ENCODE measurements at places on chromosomes 11 and 22.

DNA sequence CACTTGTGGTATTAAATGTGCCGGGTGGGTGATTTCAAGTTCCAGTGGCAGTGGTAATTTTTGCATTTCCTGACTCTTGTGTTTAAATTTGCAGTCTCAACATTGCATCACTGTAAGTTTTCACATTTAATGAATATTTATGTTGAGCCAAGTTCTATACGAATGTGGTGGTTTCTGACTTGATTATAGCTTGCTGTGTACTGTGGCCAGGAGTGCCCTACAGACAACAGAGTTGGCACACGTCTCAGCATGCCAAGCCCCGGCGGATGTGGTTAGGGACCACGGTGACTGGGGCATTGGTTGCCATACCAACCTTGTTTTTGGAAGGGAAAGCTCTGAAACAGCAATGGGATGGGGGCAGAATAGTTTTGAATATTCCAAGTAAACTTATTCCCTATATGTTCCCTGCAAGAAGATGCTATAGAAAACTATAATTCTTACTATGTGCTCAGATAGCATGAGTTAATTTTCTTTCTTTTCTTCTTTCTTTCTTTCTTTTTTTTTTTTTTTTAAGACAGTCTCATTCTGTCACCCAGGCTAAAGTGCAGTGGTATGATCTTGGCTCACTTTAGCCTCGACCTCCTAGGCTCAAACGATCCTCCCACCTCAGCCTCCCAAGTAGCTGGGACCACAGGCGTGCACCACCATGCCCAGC is 16.0 kb downstream of the ZNRF3 start:
- DNase-seq = no peak

DNA sequence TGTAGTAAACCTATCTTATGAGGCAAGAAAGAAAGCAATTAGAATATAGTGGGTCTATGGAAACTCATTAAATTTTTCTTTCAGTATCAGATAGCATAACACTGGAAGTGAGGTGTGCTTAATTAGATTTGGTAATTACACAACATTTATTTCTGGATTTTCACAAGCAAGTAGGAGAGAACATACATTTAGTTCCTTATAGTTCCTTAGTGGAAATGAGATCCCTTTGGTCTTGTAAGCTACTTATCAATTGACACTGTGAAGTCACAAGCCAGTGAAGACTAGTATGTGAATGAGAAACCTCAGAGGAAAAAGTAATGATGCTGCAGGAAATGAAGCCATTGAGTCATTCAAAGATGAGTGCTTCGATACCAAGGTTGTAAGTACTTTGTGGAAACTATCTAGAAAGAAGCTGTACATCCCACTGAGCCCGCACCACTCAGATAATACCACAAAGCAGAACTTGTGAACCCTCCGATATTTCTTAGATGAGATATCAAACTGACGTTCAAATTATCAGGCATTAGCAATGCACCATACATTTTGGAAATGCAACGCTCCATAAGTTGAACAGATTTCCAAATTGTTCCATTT is 53.5 kb downstream of the ENTHD1 start:
- no peak for DNase-seq

DNA sequence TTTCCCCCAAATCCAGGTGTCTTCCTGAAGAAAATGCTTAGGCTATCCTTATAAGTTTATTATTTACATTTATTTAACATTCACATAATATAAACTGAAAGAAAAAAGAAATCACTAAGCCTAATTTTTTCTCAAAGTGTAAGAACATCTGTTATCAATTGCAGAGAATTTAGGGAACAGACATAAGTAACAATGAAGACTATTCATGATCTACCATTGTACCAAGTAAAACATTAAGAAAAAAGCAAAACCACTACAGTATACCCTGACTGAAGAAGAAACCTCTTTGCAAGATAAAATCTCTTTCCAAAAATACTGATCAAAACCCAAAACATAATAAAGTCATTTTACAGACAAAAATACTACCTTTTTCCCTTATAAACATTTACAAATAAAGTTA is 60.5 kb downstream of the NUP98 start:
- DNase-seq = no peak

- DNase-seq = peak; percentile 5
Observed at GRCh38 chr11:86592659-86593451, 79.6 kb downstream of the ME3 start.

DNA sequence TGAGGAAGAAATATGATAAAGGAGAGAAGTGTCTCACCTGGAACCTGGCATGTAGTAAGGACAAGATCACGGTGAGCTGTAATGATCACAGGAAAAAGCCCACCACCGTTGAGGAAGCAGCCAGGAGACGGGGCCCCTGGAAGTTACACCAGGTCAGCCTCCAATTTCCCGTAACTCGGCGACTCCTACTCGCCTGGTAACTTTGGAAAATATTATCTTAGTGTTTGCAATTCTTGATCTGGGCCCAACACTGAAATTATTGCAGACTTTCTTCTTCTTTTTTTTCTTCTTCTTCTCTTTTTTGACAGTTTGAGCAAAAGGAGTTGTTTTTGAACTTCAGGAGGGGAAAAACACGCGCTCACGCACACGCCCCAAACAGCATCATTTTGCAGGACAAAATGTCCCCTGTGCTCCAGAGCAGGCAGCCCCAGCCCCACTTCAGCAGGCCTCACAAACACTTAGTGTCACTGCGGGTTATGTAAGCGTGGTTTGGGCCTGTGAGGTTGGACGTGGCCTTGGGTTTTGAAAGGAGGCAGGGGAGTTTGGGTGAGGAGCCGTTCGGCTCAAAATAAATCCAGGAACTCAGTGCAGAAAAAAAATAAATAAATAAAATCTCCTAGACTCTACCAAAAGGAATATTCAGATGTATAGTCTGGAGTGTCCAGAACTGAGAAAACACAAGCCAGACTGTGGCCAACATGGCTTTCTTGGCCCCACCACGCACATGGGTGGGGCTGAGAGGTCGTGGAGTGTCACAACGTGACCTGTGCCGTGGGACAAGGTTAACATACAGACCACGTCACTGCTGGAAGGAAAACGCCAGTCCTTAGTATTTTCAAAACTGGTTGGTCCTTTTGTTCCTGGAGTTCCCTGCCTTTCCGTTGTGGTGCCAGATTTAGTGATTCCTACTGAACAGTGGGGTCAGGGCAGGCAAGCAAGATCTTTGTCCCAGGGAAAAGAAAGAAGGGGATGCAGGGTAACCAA is 26.3 kb upstream of the MN1 start:
- DNase-seq = no peak

GRCh38 chr22:48265000-48265625 is 1502.7 kb downstream of the TBC1D22A start:
- DNase-seq = no peak

DNA sequence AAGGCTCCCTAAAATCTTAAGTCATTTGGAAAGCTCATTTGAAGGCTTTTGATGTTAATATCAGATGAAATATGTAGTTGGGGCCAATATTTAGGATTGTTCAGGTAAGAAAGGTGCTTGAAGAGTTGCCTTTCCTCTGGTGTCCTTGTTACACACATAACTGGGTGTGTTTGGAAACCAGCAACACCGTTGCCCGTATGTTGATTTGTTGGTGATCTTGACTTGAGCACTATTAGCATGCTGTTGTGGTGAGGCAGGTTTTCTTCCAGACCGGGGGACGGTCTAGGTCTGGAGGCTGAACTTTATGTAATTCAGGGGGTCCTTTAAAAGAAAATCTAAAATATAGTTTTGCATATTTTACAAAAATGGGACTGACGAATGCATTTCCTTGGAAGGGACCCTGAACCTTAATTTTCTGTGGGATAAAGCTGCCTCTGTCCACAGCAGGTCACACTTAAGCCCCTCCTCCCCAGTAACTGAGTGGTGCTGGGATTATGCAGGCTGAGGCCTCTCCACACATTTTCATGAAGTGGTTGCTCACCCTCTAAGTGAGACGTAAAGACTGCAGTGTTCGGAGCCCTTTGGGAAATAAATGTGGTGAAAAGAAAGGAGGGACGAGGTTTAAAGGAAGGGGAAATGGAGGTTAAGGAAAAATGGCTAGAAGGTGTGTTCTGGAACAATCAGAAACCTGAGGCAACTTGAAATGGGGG is 1.8 kb downstream of the YWHAH start:
- DNase-seq = no peak

- no peak for DNase-seq
Observed at GRCh38 chr11:42161886-42162285, 702.4 kb upstream of the LRRC4C start.
